Left renal cortex interstitium (tissue), 4 donors: ENCODE measurements at places on chromosomes 7 and 10.

DNA sequence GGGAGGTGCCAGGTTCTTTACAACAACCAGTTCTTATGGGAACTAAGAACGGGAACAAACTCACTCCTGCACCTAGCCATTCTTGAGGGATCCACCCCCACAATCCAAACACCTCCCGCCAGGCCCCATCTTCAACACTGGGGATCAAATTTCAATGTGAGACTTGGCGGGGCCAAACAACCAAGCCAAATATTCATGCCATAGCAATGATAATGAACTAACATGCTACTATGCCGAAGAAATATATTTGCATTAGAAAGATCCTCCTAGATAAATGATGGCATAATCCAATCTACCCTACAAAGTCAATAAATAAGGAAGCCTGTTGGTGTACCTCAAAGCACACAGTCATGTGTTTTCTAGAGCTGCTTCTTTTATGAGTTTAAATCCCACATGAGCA lies 57.6 kb downstream of the CCDC71L start:
- no peak for DNase-seq

- DNase-seq, result no peak
Measured at GRCh38 chr7:80145780-80146422, 11.3 kb downstream of the GNAI1 start.

DNA sequence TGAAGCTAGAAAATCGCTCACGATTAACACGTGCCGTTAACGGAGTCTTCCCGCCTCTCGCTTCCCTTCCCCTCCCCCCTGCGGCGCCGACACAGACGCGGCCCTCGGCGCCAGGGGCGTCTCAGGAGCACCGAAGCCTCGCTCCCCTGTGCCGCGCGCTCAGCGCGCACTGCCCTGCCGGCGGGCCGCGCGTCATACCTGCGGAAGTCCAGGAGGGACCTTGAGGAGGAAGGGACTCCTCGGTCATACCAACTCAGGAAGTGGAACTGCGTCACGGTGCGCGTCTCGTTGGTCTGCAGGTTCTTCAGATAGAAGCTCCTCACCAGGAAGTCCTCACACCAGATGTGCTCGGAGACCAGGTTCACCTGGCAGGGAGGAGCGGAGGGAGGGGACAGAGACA lies 239.6 kb downstream of the DNAJB6 start:
- no peak for DNase-seq

DNA sequence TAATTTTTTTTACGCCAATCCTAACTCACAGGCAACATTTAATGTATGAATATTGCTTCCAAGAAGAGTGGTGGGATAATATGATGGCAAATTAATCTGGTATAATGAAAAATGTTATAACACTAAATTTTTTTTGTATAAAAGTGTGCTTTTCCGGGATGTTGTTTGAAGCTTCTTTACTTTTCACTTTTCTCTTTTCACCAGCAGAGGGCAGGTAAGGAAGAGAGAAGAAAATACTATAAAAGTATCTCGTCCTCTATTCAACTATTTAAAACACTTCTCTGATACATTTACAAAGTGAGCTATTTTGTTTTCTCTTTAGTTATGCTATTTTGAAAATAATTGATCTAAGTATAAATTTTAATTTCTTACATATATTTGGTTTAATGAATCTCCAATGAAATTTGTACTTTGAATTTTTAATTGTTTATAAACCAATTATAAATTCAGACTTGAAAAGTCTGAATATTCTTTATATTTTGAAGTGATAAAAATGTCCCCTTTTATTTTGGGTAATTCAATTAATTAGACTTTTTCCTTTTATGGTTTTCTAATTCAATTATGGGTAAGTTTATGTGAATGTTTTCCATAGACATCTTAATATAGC lies 20.7 kb upstream of the CFTR start:
- DNase-seq, result no peak

DNA sequence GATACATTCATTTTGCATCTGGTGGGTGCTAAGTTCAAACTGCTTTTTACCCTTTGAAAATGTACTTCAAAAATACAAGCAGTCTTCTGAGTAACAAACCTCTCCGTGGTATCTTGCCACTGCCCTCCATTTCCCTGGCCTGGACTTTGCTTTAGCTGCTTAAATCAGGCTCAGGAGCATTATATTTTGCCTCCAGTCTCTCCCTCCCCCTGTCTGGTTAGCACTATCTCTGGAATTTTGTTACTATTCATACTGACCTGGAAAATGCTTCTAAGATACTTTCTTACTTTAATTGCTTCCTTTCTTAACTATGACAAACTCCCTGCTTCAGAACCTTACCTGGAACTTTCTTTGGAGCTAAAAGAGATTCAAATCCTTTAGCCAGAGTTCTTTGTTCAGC lies 369.8 kb downstream of the GFRA1 start:
- no peak for DNase-seq

GRCh38 chr10:99172950-99173349 lies 62.7 kb downstream of the HPSE2 start:
- no peak for DNase-seq
